ENCODE measurements at places on chromosomes 12 and 14.

DNA sequence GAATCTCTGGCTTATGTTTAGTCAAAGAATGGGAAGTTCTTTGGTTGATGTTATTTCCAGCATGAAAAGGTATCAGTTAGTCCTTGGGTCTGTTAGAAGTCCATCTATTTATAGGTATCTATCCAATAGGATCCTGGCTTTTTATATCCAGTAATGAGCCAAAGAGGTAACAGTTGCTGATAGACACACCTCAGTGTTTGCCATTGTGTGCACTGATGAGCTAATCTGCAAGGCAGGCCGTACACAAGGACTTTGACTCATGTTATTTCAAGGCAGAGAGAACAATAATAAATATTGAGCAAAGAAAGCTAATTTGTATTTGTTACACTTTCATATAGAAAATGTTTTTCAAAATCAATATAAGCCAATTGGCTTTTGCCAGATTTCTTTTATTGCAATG is 56.4 kb downstream of the GLT1D1 start:
- no peak for DNase-seq

DNA sequence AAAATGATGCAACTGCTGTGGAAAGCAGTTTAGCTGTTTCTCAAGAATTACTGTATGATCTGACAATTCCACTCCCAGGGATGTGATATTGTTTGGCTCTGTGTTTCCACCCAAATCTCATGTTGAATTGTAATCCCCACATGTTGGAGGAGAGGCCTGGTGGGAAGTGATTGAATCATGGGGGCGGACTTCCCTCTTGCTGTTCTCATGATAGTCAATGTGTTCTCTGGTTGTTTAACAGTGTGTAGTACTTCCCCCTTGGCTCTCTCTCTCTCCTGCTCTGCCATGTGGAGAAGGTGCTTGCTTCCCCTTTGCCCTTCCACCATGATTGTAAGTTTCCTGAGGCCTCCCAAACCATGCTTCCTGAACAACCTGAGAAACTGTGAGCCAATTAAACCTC is 93.4 kb upstream of the CPM start:
- no peak for DNase-seq

GRCh38 chr12:23502259-23502658 is 447.2 kb downstream of the SOX5 start:
- no peak for DNase-seq

DNA sequence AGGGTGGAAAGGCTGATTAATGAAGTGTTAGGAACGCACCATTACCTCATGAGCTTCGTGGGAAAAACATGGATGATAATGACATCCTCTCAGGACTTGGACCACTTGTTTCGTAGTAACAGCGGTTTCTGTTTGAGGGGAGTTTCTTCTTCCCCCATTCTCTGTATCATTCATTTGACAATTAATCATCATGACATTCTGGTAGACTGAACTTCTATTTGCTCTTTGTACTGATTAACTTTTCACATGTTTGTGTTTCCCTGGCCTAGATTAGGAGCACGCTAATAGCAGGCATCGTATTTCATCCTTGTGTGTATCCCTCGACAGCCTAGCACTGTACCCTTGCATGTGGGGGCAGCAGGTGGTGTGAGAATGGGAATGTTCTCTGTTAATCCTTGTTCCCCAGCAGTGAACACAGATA is 8.0 kb downstream of the LRRC74A start:
- DNase-seq = no peak

Measured in hematopoietic multipotent progenitor cell treated with erythropoietin and hydrocortisone succinate and interleukin-3 and kit ligand, for 17 days (in vitro differentiated cells).